Activated CD8-positive, alpha-beta memory T cell treated with anti-CD3 and anti-CD28 coated beads for 1 hour (primary cell): ENCODE measurements at places on chromosomes 5 and 9.

- no peak for DNase-seq
Measured at GRCh38 chr9:137813167-137813566, 64.4 kb upstream of the CACNA1B start.

DNA sequence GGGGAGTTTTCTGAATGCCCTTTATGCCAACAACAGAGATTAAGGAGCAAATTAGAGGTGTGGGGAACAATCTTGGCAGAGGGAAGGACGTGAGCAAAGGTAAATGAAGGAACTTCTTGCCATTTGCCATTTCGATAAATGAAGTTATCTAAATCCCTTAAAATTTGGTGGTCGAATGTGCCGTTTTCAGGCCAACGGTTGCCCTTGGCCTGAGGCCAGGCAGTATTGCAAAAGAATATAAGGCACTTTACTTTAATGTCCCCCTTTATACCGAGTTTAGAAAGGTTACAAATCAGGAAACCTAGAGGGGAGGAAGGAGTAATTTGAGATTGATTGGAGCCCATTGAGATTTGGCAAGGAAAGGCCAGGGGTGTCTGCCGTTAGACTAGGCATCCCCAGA lies 26.3 kb downstream of the C9orf50 start:
- DNase-seq = no peak

- no peak for DNase-seq
Measured at GRCh38 chr9:27248702-27249101, 48.2 kb downstream of the EQTN start.

DNA sequence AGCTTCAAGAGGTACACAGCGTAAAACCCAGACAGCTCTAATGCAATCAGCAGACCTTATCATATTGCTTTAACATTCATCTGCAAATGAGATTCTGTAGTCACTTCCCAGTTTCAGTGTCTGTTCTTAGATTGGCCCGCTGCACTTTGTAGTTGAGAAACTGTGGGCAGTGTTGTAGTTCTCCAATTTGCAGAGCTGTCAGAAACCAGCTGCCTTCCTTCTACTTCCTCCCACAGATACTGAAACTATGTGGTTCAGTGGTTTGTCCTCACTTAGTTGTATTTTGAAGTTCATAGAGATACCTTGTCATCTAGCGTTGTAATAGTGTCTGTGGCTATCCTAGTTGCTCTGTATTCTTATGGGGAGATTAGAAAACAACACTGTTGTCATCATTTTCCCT lies 39.6 kb upstream of the TRIM36 start:
- DNase-seq = no peak

- DNase-seq = no peak
Measured at GRCh38 chr5:149684371-149684770, 45.7 kb upstream of the PPARGC1B start.

DNA sequence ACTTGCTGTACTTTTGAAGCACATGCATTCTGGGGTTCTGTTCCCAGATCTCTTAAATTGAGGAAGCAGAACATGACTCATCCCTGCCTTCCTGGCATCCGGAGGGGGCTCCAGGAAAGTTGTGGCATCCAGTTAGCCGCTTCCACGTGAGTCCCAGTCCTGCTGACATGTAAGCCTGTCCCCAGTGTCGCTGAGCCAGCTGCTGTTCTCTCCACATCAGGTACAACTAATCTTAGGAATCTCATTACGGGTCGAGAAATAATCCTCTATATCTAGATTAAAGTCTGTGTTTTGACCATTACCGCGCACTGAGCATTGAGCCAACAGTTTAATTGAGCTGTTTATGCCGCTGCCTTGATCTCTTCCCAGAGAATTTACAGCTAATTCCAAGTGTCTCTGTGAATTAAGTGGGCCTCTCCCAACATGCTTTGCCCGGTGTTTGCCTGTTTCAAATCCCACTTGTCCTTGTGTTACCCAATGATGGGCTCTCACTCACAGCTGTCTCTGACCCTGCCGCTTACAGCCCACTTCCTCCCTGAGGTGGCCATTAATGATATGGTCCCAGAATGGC lies 10.5 kb upstream of the SHB start:
- no peak for DNase-seq

GRCh38 chr9:78806492-78807160 lies 509.7 kb downstream of the PSAT1 start:
- no peak for DNase-seq
